Right ventricle myocardium superior (tissue), 1 donor: ENCODE measurements at places on chromosomes 11 and 22. TPM values are rescaled to one million over a fixed set of nuclear protein-coding genes. Genes with fewer than 3 reads are reported as not detected.

GRCh38 chr11:86158704-86159580 lies 85.6 kb upstream of the EED start:
- DNase-seq: no peak

DNA sequence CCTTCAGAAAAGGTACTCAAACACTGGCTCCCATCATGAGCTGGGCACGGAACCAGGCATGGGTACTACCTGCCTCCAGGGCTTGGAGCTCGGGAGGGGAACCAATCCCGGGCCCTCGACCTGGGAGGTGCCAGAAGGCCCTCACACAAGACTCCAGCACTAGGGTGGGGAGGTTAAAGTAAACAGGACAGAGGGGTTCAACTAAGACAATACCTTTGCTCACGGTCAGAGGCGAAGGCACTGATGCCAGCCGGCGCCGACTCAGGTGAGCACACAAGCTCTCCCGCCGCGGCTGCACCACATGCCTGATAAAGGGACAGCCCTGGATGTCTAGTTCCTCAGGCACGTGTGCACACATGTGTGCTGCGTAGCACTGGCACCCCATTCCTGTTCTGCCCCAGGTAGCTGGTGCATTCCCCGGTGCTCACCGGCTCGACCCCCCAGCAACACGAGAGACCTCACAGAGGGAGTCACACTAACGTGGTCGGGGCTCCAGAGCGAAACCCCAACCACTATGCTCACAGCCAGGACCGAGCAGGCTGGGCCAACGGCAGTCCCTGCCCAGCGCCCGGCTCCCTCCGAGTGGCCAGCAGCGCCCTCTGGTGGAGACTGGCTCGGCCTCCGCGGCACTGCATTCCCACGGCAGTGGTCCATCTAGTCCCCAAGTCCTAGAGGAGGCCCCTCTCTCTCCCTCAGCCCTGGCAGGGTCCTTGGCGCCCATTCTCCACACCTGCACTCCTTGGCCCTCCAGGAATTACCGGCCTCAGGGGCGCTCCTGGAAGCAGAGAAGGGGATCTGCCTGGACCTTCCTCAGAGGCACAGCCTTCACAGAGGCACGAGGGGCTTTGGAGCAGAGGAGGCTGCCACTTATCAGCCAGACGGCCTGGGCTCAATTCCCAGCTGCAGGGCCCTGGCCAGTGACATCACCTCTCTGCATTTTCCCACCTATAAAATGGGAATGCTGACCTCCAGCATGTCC lies 28.8 kb upstream of the MOB2 start:
- DNase-seq: peak; percentile 86

TYMP gene
- total RNA-seq: 11.8 TPM

TMEM121B gene
- total RNA-seq: 1.9 TPM

LRRC55 gene
- total RNA-seq: 0.13 TPM
